Vagina (tissue), 2 donors: ENCODE measurements at places on chromosomes 16 and 17. TPM values are rescaled to one million over a fixed set of nuclear protein-coding genes. Genes with fewer than 3 reads are reported as not detected.

RHBDF2 gene
- 34.6 TPM for total RNA-seq

GRCh38 chr17:29070781-29071180 lies 27.8 kb downstream of the PIPOX start:
- no peaks in the 10 kb centered on the region for H3K36me3 ChIP-seq
- H3K4me3 ChIP-seq, result no peak overlapping the region
- H3K27ac ChIP-seq, result no peak overlapping the region
- no peaks in the 10 kb centered on the region for H3K27me3 ChIP-seq

DNA sequence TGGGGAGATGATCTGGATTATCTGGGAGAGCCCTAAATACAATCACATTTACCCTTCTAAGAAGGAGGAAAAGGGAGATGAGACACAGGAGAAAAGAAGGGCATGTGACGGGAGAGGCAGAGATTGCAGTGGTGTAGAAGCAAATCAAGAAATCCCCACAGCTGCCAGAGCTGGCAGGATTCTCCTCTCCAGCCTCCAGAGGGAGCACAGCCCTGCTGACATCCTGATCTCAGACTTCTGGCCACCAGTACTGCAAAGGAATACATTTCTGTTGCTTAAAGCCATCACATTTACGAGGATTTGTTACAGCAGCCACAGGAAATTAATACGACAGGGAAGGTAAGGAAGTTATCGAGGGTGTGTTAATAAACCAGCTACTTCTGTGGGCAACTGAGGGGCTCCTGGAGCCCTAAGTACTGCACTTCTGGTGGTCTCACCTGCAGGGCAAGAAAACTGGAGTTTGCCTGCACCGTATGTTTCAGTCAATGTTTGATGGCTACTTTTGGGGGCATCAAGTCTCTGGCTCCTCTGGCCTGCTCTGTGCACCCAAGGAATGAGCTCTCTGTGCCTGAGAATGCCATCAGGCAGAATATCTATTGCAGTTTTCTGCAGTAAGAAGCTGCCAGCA lies 22.9 kb upstream of the CDH13 start:
- H3K27me3 ChIP-seq, result no peaks in the 10 kb centered on the region
- H3K27ac ChIP-seq, result no peak overlapping the region
- H3K4me3 ChIP-seq, result no peak overlapping the region
- no peak for DNase-seq
- H3K4me1 ChIP-seq, result no peaks in the 10 kb centered on the region

DNA sequence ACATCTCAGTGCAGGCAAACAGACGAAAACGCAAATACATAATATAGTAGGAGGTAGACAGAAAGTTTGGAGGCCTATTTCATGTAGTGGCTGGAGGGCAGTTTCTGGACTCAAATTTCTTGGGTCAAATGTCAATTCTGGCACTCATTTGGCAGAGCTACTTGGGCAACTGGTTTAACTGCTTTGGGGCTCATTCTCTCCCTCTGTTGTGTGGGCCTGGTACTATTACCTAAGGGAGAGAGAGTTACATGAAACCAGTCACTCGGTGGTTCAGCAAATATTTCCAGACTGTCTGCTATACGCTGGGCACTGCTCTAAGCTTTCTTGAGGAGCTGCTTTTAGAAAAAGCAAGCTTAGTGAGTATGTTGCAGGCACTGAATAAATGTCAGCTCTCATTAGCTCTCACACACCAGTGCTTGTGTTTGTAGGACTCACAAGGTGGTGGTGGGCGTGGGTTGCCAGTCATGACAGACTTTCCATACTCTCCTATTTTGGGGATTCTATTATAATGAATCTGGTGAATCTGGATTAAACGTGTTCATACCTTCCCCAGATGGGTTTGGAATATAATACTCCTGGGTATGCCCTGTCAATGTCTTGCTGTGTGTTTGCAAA lies 1.8 kb upstream of the SHISA9 start:
- H3K4me3 ChIP-seq, result no peak overlapping the region
- no peaks in the 10 kb centered on the region for H3K36me3 ChIP-seq
- no peak overlapping the region for H3K27ac ChIP-seq
- H3K27me3 ChIP-seq, result peaks cover 3% of the 10 kb centered on the region

DNA sequence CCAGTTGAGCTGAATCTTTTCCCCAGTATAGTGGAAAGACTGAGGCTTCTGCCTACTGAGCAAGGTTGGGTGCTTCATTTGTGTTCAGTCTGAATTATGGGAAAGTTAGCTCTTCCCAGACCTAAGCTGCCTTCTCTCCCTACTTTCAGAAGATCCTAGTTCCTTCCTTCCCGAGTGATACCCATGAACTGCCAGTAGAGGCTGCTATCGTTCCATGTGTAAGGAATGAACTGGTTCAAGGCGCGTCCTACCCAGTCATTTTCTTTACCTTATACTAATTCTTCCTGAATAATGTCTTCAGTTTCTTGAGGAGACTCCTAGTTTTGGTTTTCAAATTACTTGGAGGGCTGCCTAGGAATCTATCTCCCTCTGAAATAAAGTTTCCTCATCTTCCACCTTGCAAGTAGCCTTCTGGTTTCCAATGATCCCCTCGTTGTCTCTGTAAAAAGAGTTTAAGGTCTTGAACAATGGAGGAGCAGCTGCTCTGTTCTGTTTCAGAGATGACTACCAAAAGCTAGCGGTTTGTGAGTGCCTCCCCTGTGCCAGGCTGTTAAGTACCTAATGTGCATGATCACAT lies 934 bp upstream of the AOC2 start:
- no peak for DNase-seq
- peaks cover 58% of the 10 kb centered on the region for H3K36me3 ChIP-seq
- peaks cover 7% of the 10 kb centered on the region for H3K4me1 ChIP-seq
